Keratinocyte (primary cell): ENCODE measurements at places on chromosomes 3 and 15.

DNA sequence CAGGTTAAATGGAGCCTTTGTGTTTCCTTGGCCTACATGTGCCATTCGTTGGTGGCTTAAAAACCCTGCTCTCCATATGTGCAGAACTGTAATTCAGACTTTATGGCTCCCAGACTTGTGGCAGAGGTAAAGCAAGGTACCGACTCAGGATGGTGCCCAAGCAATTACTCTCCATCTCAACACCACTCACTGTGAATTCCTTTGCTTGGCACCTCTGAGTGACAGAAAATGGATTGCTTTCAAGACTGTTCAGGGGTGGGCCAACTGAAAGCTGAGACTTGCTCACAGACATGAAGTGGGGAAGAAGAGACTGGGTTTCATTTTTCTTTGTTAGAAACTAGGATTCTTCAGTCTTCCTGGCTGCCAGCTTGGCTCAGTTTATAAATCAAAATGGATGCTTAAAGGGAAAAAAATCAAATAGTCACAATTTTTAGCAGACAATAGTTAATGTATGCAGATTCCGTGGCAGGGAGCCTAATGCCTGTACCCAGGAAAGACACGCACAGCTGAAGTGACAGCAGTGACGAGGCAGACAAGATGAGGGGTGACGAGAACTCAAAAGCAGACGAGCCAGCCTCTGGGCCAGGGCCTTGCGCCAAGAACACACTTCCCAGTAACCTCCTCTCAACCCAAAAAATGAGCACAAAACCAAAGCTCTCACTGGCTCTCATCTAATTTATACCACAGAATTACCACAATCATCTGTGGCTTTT lies 207.9 kb upstream of the SLC2A2 start:
- no peak for DNase-seq

DNA sequence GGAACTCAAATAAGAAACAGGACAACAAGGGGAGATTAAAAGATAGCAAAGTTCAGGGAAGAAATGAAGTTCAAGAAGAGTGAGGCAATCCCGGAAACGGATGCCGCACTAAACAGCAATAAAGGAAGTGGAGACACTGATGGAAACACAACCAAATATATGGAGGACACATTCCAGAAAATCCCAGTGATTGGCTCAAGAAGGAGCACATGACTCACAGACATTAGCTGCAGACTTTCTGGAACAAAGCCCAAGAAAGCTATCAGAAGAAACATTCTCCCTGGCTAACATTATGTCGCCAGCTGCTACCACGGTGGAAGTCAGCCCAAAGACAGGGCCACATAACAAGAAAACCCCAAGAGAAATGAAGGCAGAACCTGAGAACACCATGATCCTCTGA lies 18.1 kb upstream of the VGLL4 start:
- no peak for DNase-seq

DNA sequence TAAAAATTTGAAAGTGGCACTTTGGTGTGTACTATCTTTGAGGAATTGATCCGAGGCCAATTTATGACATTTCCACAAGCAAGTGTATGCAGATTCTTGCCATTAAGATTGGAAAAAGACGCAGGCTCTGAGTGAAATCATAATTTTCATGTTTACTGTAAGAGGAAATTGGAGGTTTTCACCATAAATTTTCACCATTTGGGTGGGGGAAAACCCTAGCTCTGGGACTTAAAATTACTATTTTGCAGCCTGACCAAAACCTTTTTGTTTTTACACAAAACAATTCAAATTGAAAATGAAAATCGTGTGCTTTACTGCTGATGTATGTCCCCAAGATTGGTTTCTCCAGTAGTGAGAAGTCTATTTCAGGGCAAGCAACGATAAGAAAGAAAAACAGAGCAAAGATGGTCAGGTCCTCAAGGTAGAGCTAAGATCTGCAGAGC lies 282.6 kb downstream of the FOXP1 start:
- DNase-seq = no peak

- no peak for DNase-seq
Observed at GRCh38 chr3:72303926-72304325, 519.0 kb upstream of the PROK2 start.

GRCh38 chr3:155640098-155640497 lies 104.8 kb downstream of the PLCH1 start:
- no peak for DNase-seq

DNA sequence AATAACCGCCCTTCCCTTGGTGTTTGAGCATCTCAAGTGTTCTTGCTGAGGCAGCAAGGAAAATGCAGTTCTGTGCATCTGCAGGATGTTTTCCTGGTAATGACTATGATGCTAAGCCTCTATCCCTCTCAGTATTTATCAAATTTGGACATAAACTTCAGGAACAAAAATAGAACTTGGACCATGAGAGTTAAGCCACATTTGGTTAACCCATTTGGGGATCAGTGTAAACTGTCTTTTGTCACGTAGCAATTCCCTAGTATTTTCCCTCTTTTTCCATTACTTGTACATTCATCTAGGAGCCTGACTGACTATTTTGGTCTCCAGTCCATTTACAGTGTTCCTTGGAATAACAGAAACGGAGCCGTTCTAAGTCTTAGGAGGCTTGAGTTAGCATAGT lies 250.8 kb downstream of the RBMS3 start:
- DNase-seq = no peak

- DNase-seq = no peak
Observed at GRCh38 chr3:131731709-131732108, 228.9 kb upstream of the MRPL3 start.

DNA sequence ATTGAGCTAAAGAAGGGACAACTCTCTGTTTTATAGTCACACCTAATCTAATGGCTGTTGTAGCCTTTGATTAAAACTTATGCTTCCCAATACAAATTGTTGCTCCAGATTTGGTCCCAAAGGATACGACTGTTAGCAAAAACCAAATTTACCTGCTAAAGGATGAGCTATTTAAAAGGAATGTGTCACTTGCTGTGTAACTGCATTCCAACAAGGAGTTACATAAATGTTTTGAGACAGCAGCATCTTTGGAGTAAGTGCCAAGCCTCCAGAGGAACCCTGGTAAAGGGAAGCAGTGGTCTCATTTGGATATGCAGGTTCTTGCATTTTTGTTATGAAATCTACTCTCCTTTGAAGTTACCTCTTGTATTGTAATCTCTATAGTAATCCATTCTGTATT lies 233.3 kb downstream of the THSD4 start:
- DNase-seq = no peak

GRCh38 chr3:155386919-155387318 lies 93.4 kb upstream of the STRIT1 start:
- DNase-seq = no peak

- DNase-seq = no peak
Observed at GRCh38 chr3:164352991-164353390, 725.3 kb downstream of the SI start.

GRCh38 chr3:30626443-30627180 lies 20.2 kb downstream of the TGFBR2 start:
- DNase-seq = no peak

DNA sequence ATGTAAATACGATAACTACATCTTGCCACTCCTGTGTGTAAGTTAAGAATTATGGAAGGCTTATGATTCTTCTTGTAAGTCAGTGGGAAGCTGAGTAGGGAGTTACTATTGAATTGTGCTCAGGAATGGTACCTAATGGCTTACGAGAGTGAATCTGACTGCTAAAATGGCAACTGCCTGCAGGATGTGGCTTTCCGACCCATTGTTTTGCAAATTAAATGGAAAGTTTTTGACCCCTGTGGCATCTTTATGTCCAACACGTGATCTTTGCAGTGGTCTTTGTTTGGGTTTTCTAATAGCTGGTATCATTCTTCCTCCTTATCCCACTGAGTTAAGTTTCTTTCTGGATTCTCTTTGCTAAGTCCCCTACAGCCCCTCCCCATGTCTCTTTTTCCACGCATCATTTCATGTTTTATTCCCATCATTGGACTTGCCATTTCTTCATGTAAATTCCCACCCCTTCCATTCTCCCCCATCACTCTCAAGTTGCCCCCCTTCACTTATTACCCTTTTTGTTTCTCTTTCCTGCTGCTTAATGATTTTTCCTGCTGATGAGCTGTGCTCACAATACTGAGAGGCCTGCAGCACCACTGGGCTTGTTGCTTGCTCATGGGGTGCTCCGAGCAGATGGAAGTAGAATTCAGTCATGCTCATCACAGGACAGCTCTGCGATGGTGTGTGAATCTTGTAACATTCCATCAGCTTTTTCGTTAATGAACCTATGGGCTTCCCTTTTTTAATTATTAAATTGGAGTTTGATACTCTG lies 428.2 kb upstream of the IL12A start:
- DNase-seq = no peak

DNA sequence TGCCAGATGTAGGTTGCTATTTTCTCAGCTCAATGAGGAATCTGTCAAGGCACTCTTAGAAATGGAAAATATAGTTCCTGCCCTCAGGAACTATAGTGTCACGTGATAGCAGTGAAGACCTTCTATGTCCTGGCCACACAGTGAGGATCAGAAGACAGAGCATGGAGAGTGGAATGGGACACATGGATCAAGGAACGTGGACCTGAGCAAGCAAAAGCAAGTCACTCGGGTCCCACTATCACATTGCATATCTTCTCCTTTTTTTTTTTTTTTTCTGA lies 21.2 kb downstream of the SMAD3 start:
- no peak for DNase-seq

DNA sequence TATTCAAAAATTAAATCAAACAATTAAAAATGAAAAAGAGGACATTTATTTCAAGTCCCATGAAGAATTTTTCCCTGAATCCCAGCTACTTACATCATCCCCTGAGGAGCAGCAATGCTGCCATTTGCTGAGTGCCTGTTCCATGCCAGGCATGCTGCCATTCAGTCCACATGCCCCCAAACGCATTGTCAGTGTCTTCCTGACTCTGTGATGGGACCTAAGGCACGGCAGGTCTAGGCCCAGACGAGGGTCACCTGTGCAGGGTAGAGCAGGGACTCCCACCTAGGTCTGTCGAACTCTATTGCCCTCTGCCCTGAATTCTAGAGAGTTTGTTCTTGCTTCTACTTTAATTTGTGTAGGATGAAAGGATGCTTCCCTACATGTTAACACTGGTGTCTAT lies 7.0 kb downstream of the PSTPIP1 start:
- no peak for DNase-seq

DNA sequence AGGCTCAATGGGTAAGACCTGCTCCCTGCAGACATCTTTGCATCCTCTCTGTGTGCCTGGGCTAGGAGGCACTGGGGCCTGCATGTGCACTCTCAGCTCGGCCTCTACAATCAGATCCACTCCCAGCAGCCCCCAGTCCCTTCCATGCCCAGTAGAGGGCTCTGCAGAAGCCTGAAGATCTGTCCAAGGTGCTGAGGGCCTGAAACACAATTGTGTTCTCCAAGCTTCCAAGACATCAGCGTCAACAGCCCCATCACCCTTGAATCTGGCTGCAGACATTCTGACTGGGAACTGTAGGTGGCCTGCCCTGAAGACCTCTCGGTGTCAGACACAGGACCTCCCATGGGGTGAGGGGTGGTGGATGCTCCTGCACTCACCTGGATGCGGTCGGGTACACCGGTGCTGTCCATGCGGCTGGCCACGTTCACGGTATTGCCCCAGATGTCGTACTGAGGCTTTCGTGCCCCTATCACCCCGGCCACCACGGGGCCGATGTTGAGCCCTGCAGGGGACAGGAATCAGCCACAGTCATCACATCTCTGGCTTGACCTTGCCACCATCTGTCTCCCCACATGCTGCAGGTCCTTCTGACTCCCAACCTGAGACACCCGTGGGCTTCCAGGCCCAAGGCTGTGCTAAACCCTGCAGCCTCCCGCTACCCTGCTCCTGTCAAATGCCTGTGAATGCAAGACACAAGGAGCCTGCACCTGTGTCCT lies 84.7 kb downstream of the SEC22A start:
- DNase-seq = no peak

DNA sequence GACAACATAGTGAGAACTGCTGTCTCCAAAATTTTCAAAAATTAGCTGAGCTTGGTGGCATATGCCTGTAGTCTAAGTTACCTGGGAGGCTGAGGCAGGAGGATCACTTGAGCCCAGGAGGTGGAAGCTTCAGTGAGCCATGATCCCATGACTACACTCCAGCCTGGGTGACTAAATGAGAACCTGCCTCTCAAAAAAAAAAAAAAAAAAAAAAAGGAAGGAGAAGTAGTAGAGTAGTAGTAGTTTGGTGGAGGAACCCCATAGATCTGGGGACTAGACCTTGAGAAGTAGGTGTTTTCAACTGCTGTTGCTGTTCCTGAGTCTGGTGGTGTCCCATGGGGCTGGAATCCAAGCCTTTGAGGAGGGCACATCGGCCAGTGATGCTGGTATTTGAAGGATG lies 38.4 kb upstream of the UBE2E2 start:
- no peak for DNase-seq

GRCh38 chr3:48617559-48617958 lies 4.0 kb downstream of the TMEM89 start:
- no peak for DNase-seq

DNA sequence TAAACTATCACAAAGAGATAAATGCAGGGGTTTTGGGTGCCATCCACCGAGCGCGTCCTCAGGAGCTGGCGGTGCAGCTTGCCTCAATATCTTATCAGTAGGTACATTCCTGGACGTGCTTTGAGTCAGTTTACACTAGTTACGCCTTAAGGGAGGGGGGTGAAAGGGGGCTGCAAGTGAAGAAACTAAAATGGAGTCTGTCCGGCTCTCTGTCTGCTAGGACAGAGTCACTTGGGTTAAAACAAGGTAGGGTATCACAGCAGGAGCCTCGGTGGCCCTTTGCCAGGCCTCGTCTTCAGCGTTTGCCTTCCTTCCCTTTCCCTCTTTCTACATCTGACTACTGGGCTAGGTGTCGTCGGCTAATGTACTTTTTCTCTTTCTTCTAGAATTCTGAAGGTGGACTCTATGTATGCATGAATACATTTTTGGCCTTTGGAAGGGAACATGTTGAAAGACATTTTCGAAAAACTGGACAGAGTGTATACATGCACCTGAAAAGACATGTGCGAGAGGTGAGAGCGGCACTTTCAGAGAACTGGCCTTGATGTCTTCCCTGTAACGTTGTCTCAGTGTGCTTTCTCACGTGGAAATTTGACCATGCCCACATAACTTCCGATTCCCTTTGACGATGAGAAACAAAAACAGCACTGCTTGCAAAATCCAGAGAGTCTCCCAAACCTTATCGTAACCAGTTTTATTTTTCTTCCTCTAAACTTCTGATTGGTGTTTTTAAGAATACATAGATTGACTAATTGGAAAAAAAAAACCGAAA lies 28.8 kb downstream of the USP13 start:
- DNase-seq = no peak

GRCh38 chr3:136250903-136251460 lies 842 bp downstream of the PCCB start:
- DNase-seq = peak; percentile 23
